Erythroblast (primary cell): ENCODE measurements at places on chromosomes 7 and 10.

GRCh38 chr10:5892007-5892406, 2.0 kb downstream of the FBH1 start:
- no peak for DNase-seq

GRCh38 chr10:11080564-11080984, 62.9 kb downstream of the CELF2 start:
- DNase-seq = no peak

- peak; percentile 76 for DNase-seq
Observed at GRCh38 chr7:65307651-65308299, 65.9 kb upstream of the ZNF92 start.

GRCh38 chr7:106050002-106050745, 61.9 kb downstream of the SYPL1 start:
- no peak for DNase-seq

DNA sequence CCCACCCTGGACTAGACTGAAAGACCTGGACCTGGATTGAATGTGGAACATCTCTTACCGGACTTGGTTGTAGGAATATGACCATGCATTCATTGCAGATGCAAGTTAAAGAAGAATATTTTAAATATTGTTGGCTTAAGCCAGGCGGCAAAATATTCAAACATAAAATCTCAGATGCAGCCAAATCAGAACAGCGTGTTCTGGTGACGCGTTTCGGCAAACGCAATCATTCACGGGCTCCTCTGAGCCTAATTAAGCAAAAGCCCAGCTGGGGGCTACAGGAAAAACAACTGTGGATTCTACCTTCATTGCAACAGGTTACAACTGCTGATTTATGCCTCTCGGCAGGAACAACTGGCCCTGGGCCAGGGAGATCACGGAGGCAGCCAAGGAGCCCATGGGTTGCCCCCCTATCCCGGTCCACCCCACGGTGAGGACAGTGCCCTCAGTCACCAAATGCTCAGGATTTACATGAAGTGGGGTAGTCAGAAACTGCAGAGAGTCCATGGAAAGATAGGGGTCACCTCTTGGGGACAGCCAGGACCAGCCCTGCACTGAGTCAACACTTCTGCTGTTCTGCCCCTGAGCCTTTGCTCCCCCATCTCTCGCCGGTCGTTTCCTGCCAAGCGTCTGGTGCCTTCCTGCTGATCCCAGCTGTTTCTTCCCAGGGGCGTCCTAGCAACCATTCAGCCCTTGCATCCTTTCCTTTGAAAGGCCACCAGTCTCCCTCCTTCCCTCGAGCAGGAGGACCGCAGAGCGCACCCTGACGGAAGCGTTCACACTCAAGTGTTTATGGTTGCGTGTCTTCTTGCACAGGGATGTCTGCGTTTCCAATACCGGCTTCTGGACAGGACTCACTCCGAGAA, 64.4 kb upstream of the SFMBT2 start:
- no peak for DNase-seq

- DNase-seq = no peak
Observed at GRCh38 chr7:11895337-11895736, 63.3 kb upstream of the THSD7A start.

DNA sequence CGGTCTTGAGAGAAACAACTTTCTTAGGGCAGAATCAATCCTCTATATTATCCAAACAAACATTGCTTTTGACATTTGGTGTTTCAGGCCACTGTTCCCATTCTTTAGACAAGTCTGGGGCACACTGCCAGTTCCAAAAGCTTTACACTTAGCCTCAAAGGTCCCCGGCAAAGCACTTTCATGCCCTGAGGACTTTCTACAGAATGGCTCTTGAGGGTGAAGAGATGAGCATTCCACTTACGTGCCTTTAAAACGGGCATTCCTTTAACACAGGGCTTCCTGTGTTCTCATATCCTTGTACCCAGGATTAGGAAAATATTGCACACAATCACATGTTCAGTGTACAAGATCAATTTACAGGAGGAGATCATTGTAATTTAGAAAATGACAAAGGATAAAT, 13.1 kb upstream of the TMEM213 start:
- no peak for DNase-seq

DNA sequence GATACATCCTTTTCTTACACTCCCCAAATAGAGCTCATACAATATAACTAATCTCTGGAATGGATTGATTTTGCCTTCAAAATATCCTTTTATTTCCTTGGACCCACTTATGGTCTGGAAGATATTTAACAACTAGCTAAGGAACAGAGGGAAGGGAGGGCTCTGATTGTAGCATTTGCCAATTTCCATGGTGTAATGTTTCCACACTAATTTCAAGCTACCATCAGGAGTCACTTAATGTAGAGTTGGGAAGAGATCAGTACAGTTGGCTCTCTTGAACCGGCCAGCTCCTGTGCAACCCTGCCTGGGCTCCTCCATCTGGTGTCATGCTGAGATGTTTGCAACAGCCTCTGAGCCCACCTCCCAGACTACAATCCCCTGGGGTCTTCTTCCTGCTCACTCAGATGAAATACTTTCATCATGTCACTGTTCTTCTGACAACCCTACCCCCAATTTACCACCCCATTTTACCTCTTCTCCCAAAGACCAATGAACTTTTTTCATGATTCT, 8.0 kb upstream of the IL6 start:
- DNase-seq = no peak

DNA sequence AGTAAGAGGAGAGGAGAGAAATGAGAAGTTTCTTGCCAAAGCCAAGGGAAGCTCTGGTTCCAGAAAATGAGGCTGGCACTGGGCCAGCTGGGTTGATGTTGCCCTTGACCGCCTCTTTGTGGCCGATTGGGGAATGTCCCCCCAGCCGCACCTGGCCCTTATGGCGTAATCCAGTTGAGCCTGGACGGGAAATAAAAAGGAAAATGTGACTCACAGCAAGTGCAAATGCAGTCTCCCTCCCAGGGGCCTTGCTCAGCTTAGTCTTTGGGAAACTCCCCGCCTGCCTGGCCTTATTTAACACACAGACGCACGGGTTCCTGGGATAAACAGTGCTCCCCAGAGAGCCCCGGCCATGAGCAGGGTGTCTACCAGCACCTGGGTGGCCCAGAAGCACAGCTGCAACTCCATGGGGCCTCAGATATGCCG, 174.8 kb downstream of the KIAA1217 start:
- peak; percentile 60 for DNase-seq

DNA sequence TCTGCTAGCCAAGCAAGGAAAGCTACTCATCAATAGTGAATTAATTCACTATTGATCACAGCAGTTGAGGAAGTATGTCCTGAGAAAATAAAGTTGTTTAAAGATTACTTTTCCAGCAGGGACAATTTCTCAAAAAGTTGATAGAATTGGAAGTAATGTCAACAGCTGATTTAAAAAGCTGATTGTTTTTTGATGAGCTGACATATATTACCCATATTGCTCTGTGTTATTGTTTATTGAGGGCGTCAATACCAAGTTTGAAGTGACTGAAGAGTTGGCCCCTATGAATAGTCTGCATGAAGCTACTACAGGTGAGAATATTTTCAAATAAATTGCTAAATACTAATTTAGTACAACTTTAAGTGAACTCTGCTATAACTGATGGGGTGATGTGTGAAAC, 28.0 kb downstream of the ZFAND4 start:
- DNase-seq = no peak

DNA sequence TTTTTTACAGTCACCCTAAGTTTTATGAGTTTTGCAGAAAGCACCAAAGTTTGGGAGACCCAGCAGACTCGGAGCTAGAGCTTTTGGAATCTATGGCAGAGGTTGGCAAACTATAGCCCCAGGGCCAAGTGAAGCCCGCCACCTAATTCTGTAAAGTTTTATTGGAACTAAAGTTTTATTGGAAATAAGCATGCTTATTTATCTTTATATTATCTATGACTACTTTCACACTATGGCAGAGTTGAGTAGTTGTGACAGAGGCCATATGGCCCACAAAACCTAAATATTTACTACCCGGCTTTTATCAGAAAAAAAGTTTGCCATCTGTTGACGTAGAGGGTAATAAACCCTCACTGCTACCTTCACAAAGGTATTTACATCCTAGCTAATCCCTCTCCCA, 267.6 kb downstream of the GPAM start:
- no peak for DNase-seq

DNA sequence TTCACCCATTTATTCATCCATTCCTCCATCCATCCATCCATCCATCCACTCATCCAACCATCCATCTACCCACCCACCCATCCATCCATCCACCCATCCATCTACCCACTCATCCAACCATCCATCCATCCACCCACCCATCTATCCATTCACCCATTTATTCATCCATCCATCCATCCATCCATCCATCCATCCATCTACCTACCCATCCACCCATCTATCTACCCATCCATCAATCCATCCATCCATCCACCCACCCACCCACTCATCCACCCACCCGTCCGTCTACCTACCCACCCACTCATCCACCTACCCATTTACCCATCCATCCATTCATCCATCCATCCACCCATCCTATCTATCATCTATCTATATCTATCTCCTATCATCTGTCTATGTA, 169.4 kb upstream of the SHH start:
- no peak for DNase-seq

DNA sequence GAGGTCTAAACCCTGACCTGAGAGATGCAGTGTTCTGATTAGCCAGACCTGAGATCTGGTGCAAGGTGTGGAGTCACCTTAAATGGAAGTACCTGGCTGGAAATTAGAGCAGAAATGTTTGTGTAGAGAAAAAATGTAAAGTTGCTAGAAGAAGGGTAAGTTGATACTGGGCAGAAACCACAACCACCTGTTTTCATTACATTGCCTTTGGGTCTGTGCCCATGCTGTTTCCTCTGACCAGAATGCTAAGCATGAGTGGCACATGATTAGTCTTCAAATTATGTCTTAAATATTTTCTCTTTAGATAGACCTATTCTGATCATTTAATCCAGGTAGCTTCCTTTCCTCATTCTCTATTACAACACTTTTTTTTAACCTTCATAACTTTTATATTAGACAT, 69.0 kb downstream of the CASD1 start:
- DNase-seq = no peak

DNA sequence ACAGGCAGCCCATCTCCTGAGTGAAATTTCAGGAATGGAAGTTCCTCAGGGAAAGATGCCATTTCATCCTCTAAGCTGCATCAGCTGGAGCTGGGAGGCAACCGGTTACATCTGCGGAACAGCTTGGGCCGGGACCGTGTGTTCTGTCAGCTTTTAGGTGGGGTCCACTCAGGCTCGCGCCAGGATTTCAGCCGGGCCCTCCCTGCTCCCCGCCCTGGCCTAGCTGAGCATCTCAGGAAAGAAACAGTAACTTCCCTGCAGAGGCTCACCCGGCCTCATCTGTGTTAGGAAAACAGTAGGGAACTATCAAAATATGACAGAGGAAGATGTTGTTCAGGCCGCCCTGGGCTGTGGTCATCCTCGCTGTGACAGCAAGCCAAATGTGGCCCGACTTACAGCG, 110.4 kb downstream of the TRIL start:
- DNase-seq = no peak

GRCh38 chr10:52949899-52950298, 177.3 kb upstream of the MBL2 start:
- DNase-seq = no peak

GRCh38 chr7:139769761-139770160, 8.0 kb downstream of the HIPK2 start:
- DNase-seq = no peak

DNA sequence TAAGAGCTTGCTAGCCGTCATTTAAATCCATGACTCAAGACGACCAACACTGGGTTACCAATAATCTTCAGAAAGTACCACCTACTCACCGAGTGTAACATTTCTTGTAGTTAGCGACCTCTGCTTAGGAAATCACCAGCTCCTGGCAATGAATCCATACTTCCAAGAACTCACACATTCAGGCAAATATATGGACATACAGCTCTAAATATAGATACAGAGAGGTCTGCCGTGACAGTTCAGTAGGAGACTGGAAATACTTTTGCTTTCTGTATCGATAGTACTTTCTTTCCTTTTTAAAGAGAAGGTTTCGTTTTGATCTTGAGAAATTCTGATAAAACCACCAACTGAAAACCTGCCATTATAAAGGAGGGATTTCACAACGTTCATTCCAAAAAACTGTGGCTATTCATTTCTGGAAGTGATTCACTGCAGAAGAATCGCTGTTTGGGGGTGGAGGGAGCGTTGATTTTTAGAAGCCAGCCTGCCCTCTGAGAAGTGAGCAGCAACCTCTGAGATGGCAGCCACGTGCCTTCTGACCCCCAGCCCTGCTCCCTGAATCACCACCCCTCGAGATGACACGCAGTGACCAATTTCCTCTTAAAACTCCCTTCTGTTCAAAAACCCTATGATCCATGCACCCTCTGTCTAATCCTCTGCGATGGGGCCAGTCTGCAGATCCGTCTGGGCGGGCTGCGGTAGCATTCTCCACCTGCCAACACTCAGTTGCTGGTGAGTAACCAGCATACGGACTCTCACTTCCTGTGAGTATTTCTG, 179.0 kb upstream of the KLF14 start:
- DNase-seq = peak; percentile 45

GRCh38 chr10:132835848-132836233, 49.9 kb upstream of the NKX6-2 start:
- DNase-seq = no peak

GRCh38 chr7:116988363-116988989, 35.2 kb downstream of the ST7 start:
- no peak for DNase-seq

DNA sequence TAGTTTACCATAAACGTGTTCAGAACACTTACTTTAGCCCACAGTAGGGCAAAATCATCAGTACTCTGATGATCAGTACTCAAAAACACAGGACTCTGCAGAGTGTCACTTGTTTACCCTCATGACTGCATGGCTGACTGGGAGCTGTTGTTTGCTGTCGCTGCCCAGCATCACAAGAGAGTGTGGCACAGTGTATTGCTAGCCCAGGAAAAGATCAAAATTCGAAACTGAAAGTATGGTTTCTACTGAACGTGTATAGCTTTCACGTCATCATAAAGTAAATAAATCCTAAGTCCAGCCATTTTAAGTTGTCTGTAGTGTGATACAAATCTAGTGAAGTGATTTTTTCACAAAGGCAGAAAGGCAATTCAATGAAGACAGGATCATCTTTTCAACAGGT, 184.6 kb downstream of the RAMP3 start:
- no peak for DNase-seq

DNA sequence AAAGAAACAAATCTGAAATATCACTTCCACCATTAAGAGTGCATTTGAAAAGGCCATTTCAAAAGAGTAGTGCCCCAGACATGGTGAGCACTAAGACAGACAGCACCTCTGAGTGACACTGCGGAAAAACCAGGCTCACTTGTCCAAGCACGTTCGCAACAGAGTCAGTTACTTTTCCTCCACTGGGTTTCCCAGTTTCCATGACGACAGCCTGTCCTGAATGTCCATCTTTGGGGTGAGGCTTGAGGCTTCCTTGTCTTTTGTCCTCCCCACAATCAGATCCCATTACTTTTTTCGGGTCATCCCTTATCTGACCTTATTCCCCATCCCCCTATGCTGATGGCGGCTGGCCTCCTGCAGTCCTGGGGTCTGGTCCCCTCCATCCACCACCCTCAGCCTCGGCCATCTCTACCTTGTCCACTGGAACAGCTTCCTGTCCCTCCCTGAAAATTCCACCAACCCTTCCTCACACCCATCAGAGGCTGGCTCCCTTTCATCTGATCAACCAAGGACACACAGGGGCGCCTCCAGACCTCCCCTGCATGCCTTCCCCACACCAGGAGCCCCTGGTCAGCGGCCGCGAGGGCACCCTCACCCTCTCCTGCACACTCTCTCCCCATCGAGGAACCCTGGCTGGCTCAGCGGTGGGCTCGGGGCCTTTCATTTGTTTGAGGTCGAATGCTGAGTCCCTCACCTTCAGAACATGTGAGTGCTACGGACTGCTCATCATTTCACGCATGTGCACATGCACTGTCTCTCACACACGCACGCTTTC, 363.6 kb downstream of the DNAJB6 start:
- DNase-seq = no peak

GRCh38 chr7:116027786-116028185, 2.8 kb downstream of the TFEC start:
- DNase-seq = no peak
